ENCODE measurements at places on chromosomes 7 and 10.

DNA sequence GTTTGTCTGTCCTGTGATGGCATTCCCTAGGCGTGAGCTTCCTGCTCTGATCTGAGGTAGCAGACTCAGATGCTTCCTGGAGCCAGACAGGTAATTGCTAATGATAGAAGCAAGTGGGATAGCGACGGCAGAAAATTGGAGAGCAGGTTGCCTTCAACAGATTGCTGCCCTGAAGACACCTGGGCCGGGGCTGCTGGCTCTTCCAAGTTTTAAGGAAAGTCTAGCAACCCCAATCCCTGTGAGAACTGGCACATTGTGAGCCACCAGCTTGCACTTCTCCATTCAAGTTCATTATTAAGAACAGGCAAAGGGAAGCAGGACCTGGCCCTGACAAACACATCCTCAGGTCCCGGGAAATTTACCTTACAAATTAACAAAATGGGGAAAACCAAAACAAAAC, 50.8 kb downstream of the ITPRID1 start:
- DNase-seq, result no peak

DNA sequence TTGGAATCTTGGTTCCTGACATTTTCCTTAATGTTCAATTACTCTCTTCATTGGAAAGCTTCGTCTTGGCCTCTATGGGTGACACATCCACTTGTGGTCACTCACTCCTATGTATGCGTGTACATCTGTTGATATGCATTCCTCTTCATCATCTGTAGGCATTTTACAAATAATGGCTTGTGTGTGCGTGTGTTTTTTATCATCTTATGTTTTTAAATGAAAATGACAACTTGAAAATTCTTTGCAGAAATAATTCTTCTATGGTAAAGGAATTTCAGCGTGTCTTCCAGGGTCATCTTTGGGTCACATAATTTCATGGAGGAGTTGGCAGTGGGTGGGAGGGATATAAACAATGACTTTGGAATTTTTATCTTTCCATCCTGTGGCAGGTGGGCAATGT, 925.1 kb downstream of the LRMDA start:
- no peak for DNase-seq

DNA sequence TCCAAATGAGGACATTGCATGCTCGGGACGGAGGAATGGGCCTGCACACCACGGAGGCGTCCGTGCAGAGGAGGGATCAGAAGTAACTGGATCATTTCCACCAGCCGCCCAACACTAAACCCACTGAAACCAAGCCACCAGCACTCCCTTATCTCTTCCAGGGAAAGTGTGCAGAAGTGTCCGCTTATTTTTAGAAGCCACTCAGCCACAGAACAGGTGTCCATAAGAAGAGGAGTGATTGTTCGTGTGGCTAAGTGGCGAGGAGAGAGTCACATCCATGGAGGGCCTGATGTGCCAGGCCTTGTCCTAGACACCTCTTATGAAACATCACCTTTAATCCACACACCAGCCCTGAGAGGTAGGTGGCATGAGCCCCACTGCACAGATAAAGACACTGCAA, 407.9 kb upstream of the NPVF start:
- no peak for DNase-seq

DNA sequence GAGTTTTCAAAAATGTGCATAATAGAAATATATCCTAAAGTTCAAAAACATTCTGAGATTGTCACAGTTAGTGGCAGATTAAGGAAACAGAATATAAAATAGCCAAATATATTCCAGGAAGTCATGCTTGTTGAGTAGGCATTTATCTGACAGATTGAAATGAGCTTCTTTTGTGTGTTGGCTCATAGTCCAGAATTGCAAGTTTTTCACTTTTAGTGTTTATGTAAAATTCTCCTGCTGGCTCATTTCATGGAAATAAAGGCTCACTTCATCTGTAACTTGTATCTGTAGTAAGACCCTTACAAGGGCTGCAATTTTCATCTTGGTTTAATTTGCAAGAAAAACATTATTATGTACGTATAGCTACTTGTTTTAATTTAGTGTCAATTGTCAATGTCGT, 93.5 kb downstream of the MCU start:
- DNase-seq, result no peak

DNA sequence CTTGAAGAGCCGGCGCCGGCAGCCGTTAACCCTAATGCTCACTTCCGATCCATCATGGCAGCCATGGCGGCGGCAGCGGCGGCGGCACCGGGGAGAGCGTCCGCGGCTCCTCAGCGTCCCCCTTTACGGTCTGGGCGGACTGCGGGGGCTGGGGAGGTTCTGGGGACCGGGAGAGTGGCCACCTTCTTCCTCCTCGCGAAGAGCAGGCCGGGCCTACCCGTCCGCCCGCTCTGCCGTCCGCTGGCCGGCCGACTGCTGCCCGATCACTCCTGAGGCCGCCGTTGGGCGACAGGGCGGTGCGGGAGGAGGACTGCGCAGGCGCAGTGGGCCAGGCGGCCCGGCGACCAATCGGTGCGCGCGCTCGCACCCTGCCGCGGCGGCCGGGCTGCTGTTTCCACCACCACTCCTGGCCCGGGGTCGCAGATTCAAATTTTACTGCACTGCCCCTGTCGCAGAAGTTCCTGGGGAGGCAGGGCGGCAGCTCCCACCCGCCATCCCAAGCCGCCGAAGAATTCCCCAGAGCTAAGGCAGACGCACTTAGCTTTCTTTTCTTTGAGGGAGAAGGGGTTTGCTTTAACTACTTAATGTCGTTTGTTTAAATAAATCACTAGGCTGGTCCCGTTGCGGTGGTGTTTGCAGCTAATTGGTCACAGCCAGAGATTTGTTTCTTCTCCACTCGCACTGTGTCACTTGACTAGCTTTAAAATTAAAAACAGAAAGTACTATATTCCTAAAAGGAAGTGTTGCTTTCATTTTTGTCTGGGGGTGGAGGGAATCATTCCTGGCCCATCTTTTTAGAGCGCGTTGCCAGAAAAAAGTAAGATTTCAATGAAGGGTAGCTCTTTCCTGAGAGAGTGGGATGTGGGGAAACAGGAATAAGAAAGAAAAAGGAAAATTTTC, at the start of gene KIF5B:
KIF5B (minus strand) TSS at position 290 of the 900 bp plus-strand sequence. CDS start 452 bp downstream, outside the sequence.
- no peak for DNase-seq

DNA sequence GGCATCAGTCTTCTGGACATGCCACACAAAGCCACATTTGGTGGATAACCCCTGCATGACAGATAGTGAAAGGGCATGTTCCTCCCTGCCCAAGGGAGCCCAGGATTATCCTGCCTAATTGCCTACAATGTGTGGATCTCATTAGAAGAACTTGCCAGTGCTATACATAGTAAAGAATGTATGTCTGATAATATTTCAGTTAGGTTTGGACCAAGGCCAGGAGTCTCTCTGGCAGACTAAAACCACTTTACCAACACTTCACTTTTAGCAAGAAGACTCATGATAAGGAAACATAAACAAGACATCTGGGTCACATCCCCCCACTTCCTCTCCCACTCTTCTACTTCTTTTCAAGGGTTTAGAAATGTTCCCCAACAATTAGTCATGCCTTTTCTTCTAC, 196.7 kb downstream of the MTERF1 start:
- no peak for DNase-seq

DNA sequence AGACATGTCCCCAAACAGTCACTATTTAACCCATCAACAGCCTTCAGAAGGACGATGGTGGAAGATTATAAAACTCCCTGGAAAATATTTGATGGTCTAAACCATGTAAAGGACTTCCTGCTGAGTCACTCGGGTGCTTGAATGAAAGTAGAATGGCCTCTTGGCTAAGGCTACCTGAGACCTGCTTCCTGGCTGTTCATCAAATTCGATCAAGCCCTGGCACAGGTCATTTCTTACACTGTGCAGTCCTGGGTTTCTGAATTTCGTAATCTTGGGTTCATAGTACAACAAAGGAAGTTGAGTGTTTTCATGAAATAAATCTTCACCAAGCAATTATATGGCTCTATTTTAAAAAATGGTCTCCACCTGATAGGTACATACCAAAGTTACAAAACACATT, 260.3 kb upstream of the RNF32 start:
- no peak for DNase-seq

DNA sequence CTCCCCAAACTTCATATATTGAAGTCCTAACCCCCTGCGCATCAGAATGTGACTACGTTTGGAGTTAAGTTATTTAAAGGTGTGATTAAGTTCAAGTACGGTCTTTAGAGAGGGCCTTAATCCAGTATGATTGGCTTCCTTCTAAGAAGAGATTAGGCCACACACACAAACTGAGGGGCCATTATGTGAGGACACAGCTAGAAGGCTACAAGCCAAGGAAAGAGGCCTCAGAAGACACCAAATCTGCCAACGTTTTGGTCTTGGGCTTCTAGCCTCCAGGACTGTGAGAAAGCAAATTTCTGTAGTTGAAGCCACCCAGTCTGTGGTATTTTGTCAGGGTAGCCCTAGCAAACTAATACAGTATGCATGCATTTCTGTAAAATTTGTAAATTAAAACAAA, 41.7 kb downstream of the REEP3 start:
- DNase-seq, result no peak

DNA sequence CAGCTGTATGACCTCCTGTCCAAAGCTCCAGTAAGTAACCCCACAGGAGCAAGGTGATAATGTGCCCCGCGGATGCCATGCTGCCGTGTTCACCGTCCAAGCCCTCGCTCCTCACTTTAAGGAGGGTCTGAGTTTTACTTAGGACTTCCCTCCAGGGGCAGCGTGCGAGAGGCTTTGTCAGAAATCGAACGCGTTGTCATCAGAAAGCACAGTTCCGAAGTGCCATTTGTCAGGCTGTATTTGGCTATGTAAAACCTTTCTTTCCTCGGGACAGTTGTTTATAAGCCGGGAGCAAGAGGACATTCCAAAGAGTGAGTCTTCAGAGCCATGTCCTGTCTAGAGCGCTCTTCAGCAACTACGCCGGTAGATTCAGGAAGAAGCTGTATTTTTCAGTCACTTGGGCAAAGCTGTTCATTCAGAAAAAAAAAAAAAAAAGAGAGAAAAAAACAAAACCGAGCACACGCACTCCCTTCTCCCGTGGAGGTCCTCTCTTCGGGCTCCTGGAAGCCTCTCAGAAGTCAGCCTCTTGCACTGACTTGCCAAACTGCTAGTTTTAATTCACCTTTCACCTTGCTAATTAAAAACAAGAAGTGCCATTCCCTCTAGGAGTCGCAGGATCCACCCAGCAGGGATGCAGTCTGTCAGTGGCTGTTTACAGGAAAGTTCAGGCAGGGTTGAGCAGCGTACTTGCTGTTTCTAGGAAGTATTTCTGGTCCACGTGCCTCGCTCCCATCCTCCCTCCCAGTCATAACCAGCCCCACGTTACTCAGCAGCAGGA, at the start of gene SEMA3E:
SEMA3E (minus strand) TSS at position 676 of the 778 bp plus-strand sequence.
- no peak for DNase-seq

DNA sequence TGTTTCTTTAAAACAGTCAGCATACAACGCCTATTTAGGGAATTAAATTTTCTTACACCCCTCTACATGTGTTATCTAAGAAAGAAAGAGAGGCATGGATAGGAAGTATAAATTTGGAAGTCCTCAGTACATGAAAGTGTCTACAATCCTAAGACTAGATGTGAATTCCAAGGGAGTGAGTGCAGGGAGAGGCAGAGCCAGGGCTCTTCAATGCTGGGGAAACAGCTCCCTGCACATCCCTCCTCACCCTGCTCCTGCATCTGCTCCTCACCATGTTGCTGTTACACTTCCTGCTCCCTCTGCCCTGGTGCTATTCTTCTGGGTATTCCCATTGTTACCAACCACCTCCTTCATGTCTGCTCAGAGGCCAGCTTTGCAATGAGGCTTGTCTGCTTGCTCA, 229.1 kb upstream of the AKR1E2 start:
- peak; percentile 23 for DNase-seq

- DNase-seq, result no peak
These were observed 108.0 kb downstream of the SMURF1 start for GRCh38 chr7:99035723-99036545.

DNA sequence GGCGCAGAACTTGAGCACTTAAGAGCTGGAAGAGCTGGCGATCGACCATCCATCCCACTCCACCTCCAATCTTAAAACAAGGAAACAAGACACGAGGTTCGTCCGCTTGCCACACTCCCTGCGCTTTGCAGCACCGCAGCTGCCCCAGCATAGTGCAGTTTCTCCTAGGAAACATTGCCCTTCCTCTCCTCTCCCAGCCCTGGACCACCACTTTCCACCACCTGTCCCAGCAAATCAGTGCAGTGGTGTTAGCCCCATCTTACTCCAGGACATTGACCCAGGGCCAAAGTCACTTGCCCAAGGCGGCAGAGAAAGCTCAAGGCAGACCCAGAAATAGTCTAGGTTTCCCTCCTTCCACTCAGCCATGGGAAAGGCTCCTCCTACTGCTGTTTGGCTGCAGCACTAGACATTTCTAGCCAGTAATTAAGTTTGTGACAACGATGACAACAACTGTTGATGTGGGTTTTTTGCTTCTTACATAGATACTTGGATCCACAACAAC, 1.5 kb upstream of the PARD3 start:
- DNase-seq, result no peak

DNA sequence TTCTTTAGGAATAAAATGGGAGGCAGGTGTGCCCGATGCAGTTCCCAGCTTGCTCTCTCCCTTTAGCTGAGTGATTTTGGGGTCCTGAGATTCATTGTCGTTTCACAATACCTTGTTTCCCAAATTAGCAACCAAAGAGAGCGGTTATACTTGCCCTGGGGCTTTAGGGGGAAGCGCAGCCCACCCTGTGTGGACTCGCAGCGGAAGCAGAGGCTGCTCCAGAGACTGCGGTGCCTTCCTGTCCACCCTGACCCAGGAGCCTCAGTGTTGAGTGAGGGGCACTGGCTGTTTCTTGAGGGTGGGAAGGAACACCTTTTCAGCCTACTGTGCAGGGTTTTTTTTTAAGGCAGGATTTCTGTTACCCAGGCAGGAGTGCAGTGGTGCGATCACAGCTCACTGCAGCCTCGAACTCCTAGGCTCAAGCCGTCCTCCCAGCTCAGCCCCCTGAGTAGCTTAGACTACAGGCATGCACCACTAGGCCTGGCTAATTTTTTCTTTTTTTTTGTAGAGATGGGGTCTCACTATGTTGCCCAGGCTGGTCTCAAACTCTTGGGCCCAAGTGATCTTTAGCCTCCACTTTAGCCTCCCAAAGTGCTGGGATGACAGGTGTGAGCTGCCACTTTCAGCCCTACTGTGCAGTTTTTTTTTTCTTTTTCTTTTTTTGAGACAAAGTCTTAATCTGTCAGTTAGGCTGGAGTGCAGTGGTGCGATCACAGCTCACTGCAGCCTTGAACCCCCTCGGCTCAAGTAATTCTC, 67.0 kb downstream of the DNAJB6 start:
- no peak for DNase-seq

GRCh38 chr10:110803239-110803749, 68.4 kb upstream of the PDCD4 start:
- DNase-seq, result no peak

DNA sequence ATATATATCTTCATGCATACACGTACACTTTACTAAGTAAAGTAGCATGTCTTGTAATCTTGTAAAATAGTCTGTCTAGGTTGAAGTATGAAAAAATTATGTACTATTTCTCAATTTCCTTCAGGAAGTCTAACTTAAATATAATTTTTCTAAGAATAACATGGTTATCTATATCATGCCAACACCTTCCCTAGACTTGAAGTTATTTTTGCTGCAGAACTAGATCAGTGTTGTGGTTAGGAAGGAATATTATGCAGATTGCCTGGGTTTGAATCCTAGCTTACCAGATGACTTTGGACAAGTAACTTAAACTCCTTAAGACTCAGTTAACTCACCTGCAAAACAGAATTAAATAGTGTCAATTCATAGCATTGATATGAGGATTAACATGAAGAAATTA, 142.2 kb upstream of the SEMA3A start:
- no peak for DNase-seq
